ENCODE measurements at places on chromosomes 11 and 22.

DNA sequence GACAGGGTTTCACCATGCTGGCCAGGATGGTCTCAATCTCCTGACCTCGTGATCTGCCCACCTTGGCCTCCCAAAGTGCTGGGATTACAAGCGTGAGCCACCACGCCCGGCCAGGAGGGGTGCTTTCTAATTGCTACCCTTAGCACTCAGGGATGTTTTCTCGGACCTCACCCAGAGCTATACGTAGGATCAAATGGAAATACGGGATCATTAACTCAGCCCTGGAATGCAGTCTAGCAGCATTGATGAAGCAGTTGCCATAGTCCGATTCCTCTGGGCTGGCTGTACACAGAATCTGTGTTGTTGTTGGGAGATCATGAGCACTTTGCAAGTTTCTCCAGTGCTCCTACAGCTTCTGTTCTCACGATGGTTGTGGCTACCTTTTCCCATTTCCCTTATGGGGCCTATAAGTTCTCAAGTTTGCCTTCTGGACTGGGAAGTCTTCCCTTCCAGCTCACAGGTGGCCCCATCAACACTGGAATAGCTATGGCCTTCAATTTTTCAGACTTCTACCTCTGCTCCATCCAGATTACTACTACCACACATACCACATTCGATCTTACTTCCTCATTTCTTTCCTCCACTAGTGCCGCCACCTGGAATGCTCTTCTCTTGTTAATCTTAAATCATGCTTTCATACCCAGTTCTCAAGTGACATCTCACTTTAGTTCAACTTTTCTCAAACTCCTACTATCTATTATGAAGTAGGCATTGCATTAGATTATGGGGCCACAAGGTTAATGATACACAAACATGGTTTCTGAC, 16.1 kb upstream of the PCF11 start:
- peak; percentile 32 for DNase-seq

- peak; percentile 48 for DNase-seq
Observed at GRCh38 chr22:37633625-37634416, 5.6 kb upstream of the SH3BP1 start.

DNA sequence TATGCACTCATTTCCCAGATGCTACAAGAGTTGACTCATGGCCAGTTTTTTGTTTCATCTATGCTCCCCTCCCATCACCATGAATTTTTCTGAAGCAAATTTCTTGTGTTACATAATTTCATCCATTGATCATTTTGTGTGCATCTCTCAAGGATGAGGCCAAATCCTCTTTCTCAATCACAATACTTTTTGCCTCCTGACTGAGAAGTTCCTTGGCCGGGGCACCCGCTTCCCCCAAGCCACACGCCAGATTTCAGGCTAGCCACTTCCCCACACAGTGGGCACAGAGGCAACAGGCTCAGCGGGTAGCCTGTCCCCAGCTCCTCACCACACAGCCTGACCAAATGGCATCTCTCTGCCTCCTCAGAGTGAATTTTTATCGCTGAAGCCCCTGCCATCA, 9.8 kb upstream of the DSCAML1 start:
- DNase-seq = no peak

DNA sequence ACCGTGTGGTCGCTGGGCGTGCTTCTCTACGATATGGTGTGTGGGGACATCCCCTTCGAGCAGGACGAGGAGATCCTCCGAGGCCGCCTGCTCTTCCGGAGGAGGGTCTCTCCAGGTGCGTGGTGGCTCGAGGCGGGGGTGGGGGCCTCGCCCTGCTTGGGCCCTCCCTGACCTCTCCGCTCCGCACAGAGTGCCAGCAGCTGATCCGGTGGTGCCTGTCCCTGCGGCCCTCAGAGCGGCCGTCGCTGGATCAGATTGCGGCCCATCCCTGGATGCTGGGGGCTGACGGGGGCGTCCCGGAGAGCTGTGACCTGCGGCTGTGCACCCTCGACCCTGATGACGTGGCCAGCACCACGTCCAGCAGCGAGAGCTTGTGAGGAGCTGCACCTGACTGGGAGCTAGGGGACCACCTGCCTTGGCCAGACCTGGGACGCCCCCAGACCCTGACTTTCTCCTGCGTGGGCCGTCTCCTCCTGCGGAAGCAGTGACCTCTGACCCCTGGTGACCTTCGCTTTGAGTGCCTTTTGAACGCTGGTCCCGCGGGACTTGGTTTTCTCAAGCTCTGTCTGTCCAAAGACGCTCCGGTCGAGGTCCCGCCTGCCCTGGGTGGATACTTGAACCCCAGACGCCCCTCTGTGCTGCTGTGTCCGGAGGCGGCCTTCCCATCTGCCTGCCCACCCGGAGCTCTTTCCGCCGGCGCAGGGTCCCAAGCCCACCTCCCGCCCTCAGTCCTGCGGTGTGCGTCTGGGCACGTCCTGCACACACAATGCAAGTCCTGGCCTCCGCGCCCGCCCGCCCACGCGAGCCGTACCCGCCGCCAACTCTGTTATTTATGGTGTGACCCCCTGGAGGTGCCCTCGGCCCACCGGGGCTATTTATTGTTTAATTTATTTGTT, 2.4 kb downstream of the PIM3 start:
- DNase-seq = no peak

- DNase-seq = no peak
Observed at GRCh38 chr11:83061883-83062282, 9.8 kb downstream of the RAB30 start.

GRCh38 chr11:1693327-1694063, 3.5 kb upstream of the KRTAP5-6 start:
- DNase-seq = no peak

- no peak for DNase-seq
Observed at GRCh38 chr22:38219632-38220031, 17.8 kb downstream of the MAFF start.

GRCh38 chr11:24064309-24064903, 432.4 kb upstream of the LUZP2 start:
- no peak for DNase-seq

DNA sequence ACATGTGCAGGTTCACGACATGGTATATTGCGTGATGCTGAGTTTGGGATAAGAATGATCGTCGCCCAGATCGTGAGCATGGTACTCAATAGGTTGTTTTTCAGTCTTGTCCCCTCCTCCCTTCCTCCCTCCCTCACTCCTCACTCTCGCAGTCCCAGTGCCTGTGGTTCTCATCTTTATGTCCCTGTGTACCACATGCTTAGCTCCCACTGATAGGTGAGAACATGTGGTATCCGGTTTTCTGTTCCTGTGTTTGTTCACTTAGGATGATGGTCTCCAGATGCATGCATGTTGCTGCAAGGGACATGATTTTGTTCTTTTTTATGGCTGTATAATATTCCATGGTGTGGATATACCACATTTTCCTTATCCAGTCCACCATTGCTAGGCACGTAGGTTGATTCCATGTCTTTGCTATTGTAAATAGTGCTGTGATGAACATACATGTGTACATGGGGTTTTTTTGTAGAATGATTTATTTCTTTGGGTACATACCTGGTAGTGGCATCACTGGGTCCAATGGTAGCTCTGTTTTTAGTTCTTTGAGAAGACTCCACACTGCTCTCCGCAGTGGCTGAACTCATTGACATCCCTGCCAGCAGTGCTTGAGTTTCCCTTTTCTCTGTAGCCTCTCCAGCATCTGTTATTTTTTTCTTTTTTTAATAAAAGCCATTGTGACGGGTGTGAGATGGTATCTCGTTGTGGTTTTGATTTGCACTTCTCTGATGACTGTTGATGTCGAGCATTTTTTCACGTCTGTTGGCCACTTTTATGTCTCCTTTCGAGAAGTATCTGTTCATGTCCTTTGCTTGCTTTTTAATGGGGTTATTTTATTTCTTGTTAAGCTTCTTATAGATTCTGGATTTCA, 16.4 kb downstream of the ZBED4 start:
- DNase-seq = no peak

DNA sequence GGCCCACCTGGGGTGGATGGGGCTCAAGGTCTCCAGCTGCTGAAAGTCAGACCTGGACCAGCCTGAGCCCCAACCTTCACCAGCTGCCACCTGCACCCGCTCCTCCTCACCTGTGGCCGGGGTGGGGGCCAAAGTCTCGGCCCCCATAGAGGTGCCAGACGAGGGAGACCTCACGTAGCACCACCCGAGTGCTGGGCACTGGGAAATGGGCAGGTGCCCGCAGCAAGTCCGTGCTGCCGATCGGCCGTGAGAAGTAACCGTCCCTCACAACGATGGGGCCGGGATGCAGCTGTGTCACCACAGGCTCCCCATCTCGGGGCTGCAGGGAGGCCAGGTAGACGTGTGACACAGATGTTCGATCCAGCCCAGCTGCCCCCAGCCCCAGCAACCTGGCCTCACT, 16.2 kb downstream of the ATG2A start:
- no peak for DNase-seq

GRCh38 chr11:69489746-69490365, 8.4 kb downstream of the LINC01488 start:
- no peak for DNase-seq

DNA sequence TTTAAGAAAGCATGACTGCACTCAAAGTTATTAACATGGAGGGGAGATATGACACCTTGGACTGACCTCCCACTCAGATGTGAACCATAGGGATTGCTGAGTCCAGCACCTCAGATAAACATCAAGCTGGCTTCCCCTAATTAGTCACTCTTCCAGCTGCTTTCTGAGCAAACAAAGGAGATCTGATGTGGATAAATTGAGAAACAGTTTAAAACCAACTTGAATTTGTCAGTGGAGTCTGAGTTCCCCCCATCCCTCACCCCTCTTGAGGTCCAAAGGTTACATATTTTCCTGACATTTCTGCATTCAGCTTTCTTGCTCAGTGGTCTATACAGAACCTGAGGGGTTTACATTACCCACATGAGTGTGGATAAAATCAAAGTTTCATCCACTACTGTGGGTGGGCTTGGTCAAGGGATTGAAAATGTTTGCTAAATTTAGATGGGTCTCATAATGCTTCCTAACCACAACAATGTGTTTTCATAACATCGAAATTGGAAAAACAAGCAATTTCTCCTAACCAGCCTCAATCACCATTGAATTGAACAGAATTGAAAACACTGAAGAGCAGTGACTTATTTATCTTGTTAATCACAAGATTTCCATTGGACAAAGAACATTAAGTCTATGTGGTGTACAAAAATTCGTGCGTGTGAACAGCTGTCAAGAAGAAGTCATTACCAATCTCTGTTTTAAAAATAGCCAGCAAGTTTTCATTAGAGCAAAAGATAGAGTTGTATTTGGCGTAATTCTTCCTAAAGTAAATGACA, 292.3 kb downstream of the METTL15 start:
- DNase-seq = no peak

- DNase-seq = no peak
Observed at GRCh38 chr11:35549787-35550186, 24.4 kb upstream of the PAMR1 start.

DNA sequence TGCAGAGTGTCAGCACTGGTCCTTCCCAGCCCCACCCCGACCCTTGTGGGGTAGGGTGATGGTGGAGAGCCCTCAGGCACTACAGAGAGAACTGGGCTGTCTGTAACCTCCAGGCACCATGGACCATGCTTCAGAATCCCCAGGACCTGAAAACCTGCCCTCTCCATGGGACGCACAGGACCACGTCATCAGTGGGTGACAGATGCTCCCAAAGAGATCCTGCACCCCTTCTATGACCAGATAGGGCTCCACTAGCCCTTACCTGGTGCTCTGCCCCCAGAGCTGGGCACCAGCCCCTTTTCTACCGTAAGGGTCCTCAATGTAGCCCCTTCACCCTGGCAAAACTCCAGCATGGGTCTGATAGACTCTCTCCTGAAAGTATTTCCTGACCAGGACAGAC, 165.9 kb upstream of the NECTIN1 start:
- DNase-seq = no peak

DNA sequence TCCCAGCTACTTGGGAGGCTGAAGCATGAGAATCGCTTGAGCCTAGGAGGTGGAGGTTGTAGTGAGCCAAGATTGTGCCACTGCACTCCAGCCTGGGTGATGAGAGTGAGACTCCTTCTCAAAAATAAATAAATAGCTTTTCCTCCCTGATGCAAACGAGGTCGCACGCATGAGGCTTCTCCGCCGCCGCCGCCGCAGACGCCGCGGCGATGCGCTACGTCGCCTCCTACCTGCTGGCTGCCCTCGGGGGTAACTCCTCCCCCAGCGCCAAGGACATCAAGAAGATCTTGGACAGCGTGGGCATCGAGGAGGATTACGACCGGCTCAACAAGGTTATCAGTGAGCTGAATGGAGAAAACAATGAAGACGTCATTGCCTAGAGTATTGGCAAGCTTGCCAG, 20.0 kb upstream of the RAB39A start:
- DNase-seq = no peak

DNA sequence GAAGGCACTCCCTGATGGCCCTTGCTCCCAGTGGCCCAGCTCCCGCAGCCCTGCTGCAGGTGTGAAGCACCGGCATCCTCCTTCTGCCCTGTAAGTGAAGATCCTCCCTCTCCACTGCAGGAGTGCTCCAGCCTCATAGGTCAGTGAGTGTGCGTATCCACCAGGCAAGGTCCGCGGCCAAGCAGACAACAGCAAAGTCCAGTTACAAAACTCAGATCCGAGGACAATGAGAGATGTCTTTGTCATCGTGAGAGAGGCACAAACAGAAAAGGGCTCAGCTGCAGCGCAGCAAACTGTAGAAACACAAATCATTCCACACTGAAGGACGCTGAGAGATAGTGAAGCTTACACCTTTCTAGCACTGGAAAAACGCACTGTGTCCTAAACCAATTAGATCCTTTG, 46.1 kb downstream of the MYH9 start:
- DNase-seq = no peak

DNA sequence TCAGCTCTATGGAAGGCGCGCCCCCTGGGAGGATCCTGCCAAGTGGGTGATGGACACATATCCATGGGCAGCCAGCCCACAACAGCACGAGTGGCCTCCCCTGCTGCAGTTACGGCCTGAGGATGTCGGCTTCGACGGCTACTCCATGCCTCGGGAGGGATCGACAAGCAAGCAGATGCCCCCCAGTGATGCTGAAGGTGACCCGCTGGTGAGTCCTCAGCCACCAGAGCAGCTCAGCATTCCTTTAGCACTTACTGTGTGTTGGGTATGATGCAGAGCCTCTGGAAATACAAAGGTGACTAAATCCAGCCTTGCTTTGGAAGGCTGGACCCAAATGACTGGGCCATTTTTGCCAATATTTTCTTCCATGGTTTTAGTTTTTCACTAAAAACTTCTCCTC, 45.7 kb downstream of the DBX1 start:
- no peak for DNase-seq

GRCh38 chr22:44855855-44856254, 103.5 kb downstream of the ARHGAP8 start:
- no peak for DNase-seq

- DNase-seq = no peak
Observed at GRCh38 chr22:36328635-36329253, 59.0 kb downstream of the MYH9 start.

DNA sequence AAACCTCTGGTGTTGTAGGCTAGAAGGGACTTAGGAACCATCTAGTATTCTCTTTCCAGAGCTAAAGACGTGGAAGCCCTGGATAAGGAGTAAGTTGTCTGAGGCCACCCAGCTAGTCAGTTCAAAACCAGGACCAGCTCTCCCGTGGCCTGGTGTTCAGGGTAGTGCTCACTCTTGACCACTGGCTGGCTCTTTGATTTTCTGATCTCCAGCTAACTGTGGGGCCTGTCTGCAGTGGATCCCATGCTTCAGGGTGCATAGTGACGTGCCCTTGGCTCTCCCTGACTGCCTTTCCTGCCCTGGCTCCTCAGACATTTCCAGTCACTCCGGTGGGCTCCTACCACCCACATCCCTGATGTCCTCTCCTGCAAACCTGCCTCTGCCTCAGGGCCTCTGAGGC, 1.3 kb downstream of the CLMP start:
- DNase-seq = no peak

All from SIG-M5 (cell line).